Hindlimb muscle (tissue), 1 donor: ENCODE measurements at places on chromosomes 1 and 21.
A peak's percentile ranks its signal among the peaks of the same experiment; 100 is the strongest.

DNA sequence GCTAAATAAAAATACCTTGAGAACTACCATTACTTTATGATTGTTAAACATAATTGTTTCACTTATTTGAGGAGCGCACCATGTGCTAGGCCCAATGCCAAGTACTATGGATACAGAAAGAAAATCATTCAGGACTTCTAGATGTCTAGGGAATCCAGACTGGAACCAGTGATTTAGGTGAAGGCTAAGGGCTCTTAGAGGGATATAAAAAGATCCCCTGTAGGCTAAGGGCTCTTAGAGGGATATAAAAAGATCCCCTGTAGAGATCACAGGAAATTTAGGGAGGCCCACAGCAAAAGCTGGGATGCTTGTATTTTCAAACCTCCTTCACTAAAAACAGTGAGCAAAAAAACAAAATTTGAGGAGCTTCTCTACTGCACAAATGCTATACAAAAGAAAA, 6.7 kb downstream of the TOR1AIP2 start:
- DNase-seq = no peak

DNA sequence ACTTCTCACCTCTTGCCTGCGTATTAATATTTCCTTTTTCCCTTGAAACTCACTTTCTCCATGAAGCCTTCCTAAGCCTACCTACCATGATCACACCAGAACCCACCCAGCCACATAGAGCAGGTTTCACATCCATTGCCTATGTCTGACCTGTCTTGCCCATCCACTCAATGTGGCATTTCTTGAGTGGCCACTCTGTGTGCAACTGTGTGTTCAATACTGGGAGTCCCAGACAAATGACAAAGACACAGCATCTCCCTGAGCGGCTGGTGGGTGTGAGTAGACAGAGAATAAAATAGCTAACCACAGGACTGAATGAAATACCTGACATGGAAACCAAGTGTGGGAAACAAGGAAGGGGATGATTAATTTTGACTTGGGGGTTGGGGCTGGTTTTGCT, 3.1 kb downstream of the PTGFRN start:
- no peak for DNase-seq

DNA sequence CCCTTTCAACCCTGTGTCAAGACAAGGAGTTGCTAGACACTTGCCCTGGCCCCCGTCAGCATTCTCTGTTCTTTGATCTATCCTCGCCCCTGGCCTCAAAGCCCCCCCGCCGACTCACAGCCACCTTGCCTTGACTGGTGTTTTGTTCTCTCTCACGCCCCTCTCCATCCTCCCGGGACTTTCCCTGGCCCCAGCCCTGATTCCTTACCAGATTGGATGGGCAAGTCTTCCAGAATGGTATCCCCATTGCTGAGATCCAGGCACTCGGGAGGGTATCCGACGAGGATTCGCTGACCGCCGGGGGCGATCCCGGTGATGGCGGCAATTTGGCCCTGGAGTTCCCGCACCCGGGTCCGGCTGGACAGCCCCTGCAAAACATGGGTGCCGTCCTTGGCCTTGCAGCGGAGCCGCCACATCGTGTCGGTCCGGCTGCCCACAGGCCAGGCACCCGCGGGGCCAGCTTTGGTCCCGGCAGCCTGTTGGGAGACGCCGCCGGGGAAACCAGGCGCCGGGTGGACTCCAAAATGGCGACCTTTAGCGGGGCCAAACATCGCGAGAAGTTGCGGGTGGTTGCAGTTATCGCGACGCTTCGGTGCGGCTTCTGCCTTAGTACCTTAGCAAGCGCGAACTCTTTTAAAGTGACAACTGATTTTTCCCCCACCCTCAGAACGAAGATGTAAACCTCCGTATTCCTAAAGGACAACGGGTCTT, 373 bp downstream of the YOD1 start:
- DNase-seq = peak; percentile 93

- DNase-seq = no peak
Observed at GRCh38 chr1:193335806-193336428, 149.5 kb upstream of the B3GALT2 start.

GRCh38 chr1:85201340-85202091, 700 bp upstream of the SYDE2 start:
- peak; percentile 68 for DNase-seq

DNA sequence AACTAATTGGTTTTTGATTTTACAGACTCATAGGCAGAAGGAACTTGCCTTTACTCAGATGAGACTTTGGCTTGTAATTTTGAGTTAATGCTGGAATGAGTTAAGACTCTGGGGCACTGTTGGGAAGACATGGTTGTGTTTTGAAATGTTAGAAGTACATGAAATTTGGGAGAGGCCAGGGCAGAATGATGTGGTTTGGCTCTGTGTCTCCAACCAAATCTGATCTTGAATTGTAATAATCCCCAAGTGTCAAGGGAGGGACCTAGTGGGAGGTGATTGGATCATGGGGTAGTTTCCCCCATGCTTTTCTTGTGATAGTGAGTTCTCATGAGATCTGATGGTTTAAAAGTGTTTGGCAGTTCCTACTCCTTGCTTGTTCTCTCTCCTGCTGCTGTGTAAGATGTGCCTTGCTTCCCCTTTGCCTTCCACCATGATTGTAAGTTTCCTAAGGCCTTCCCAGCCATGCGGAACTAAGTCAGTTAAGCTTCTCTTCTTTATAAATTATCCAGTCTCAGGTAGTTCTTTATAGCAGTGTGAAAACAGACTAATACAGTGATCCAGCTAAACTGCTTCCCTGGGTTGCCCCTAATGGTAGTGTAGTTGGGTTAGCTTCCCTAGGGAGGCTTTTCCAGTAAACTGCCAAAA, 10.2 kb downstream of the CPT2 start:
- DNase-seq = no peak

DNA sequence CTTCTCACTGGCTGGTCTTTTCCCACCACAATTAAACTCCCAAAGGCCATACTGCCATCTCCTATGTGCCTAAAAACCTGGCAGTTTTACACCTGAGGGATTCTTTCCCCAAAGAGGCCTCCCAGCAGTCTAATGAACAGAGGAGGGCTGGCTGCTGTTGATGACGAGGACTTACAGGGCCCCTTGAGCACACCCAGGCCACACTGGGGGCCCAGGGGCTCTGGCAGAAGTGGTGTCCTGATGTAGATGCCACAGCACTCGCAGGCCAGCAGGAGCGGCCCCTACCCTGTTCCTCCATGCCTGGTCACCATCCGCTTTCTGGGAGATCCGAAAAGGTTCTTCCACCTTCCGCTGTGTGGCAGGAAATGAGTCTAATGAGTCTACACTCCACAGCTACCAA, 24.2 kb downstream of the POFUT2 start:
- no peak for DNase-seq

DNA sequence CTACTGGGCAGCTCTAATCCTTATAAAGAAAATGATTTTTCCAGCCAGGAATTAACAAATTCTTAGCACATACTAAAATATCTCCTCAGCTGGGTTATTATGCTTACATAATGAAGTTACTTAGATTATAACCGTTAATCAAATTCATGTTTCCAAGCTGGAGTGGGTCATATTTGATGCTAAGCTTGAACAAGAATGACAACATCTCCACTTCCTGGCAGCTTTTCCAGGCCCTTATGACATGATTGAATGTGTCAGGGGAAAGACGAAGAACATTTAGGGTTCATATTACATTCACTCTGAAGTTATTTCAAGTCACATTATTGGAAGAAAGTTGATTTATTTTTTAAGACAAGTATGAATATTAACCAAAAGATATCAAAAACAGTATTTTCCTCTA, 333.7 kb downstream of the PCP4 start:
- DNase-seq = no peak

DNA sequence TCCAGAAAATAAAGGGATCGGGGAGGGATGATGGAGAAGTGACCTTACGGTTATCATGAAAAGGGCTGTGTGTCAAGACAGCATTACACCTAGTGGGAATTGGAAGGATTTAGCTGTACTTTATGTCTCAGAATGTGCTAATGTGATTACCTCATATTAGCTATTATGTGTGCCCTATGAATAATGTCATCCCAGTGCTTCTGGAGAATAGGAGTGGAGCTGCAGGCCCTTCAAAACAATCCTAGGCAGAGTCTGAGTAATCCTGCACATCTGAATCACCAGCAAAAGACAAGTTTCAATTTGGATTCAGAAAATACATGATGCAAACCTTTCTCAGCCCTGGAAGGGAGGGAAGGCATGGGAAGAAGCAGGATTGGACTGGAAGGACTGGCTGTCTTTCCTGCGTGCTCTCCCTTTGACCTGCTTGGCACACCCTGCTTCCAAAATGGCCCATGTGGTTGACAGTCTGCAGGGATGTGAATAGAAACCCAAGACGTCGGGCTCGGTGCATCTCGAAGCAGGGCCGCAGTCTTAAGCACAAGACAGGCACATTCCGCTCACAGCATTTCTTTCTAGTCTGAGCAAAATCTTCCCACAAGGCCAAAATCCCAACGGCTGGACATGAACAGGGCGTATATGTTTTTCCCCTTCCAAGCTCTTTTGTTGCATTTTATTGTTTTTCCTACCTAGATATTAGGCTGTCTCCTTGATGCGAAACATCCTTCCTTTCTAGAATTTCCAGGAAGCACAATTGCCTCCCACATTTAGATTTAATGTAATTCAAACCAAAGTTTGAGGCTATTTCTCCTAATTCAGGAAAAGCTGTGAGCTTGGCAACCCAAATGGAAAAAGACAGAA, 54.3 kb upstream of the TARBP1 start:
- DNase-seq = peak; percentile 84

DNA sequence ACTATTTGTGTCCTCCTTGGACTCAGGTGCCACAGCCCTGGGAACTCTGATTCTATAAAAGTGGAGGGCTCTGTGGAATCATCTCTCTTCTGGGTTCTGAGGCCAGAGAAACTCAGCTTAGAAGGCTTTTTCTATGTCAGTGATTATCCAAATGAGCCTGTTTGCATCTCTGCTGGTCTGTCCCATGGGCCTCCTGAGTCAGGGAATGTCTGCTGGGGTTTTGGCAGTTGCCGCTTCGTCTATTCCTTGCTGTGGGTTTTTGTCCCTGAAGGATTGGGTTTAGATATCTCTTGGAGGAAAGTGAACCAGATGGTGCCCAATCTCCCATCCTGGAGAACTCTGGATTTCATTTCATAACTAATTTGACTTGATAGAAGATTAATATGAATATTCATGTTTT, 297.6 kb downstream of the HHAT start:
- no peak for DNase-seq

GRCh38 chr1:234665975-234666605, 56.1 kb upstream of the IRF2BP2 start:
- no peak for DNase-seq

- DNase-seq = no peak
Observed at GRCh38 chr1:164101802-164102201, 457.2 kb upstream of the PBX1 start.

GRCh38 chr1:154141240-154141639, 13.6 kb downstream of the NUP210L start:
- no peak for DNase-seq

- DNase-seq = no peak
Observed at GRCh38 chr1:1974834-1975233, 28.8 kb downstream of the CFAP74 start.

DNA sequence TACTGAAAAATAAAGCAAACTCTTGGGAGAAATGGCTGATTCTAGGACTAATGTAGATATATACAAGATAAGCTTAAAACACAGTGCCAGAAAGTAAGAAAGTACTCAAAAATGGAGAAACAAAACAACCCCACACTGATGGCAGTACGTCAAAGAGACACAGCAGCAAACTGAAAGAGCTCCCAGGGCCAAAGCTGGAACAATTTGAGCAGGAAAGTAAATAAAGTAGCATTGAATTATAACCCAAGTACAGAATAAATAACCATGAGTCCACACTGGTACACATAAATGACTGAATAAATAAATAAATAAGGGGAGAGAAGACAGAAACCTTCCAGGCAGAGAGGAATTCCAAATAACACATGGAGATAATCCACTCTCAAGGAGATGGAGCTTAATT, 120.9 kb downstream of the GLUL start:
- DNase-seq = no peak

DNA sequence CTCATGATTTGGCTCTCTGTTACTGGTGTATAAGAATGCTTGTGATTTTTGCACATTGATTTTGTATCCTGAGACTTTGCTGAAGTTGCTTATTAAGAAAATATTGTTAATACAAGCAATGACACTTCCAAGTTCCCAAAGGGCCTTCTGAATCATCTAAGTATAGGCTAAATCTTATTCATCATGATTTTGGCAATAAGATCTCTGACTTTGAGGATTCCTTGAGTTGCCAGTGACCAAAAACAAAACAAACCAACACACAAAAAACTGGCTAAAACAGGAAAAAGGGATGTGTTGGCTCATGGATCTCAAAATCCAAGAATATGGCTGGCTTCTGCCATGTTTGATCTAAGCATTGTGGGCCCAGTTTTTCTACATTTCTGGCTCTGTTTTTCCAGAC, 163.4 kb downstream of the HHIPL2 start:
- no peak for DNase-seq

- no peak for DNase-seq
Observed at GRCh38 chr21:44413566-44414290, 41.6 kb upstream of the LRRC3 start.
